HT-29 (cell line): ENCODE measurements at places on chromosomes 1 and 21. TPM values are rescaled to one million over a fixed set of nuclear protein-coding genes. Genes with fewer than 3 reads are reported as not detected.

DNA sequence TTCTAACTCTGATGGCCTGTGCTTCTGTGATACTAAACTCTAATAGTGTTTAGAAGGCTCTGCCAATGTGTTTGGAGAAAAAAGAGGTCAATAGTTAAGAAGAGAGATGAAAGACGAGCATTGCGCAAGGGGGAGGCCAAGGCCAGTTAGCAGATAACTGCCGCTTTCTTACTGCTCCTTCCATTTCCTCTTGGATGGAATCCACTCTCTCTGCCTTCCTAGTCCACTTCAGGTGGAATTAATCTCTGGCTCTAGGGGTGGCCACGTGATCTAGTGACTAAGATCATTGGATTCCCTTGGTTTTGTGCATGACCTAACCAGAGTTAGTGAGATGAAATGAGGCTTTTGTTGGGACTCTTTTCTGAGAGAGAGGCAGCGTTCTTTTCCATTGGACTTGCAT, 148.3 kb downstream of the ACTL8 start:
- DNase-seq = no peak

VCAM1 gene
- total RNA-seq = not detected in 2 replicates

SELENBP1 gene
- total RNA-seq = 39.2 and 46.7 TPM in 2 replicates

DNA sequence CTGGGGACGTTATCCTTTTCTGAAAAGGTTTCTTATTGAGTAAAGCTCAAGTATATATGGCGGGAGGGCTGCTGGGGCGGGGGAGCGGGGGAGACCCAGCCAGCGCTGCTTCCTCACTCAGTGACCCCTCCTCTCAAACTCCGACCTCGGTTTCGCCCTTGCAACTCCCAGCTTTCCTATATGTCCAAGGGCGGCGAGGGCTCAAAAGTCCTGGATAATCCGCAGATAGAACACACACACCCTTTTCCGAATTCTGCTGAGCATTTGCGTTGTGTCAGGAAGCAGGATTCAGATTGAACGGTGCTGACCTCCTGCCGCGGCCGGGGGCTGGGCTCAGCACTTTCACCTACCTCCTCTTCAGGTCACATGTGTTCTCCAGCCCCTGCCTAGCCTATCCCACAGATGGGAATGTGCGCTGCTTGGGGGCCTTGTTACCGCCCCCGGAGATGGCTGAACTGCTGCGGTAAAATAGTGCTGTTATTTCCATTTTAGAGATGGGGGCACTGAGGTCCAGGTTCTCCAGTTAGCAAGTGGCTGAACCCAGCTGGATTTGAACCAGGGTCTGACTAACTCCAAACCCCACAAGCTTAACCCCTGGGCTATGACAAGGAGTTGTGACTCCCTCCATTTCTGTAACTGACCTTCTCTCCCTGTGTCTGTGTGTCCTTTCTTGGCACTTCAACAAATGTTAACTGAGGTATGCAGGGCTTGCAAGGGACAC, 795 bp upstream of the AHDC1 start:
- DNase-seq = no peak

SLC5A9 gene
- total RNA-seq = 0.91 and 2.3 TPM in 2 replicates
